ENCODE measurements at places on chromosomes 7 and 10. TPM values are rescaled to one million over a fixed set of nuclear protein-coding genes. Genes with fewer than 3 reads are reported as not detected.

The DPCD gene
- 12.2 TPM for total RNA-seq

DNA sequence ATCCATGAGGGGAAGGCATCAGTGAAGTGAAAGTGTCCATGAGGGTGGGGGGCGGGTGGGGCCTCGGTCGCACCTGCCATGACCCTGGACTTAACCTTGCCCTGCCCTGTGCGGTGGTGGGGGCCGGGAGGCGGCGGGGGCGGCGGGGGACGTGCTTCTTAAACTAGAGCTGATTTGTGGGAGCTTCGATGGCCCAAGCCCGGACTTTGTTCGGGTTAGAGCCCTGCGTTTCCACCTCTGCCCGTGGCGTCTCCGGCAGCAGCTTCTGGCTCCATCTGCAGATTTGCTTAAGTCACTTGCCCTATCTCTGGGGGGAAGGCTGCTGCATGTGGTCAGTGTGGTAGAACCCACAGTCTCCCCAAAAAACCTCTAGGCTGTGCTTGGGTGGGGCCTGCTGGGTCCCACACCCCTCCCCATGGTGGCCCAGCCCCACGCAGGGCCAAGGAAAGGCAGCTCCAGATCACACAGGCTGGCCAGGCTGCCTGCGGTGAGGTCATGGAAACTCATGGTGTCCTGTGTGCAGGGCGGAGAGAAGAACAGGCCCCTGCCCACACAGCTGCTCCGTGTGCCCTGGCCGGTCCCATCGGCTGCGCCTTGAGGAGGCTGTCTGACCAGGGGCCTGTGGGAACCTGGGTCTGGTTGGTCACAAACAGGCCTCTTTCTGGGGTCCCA lies 93.2 kb downstream of the INPP5A start:
- peak overlapping the region; percentile 98 for H3K27ac ChIP-seq
- peak; percentile 76 for DNase-seq
- no peaks in the 10 kb centered on the region for H3K36me3 ChIP-seq
- H3K27me3 ChIP-seq = no peaks in the 10 kb centered on the region

GRCh38 chr10:107059068-107059804 lies 105.3 kb downstream of the SORCS1 start:
- H3K27me3 ChIP-seq = no peaks in the 10 kb centered on the region
- no peaks in the 10 kb centered on the region for H3K36me3 ChIP-seq
- DNase-seq = no peak
- no peaks in the 10 kb centered on the region for H3K4me1 ChIP-seq
- no peak overlapping the region for H3K27ac ChIP-seq

- no peak overlapping the region for H3K27ac ChIP-seq
- no peaks in the 10 kb centered on the region for H3K4me1 ChIP-seq
- no peaks in the 10 kb centered on the region for H3K27me3 ChIP-seq
- no peak overlapping the region for H3K4me3 ChIP-seq
- no peaks in the 10 kb centered on the region for H3K36me3 ChIP-seq
- DNase-seq = no peak
Observed at GRCh38 chr7:83532219-83532618, 116.7 kb downstream of the SEMA3E start.

DNA sequence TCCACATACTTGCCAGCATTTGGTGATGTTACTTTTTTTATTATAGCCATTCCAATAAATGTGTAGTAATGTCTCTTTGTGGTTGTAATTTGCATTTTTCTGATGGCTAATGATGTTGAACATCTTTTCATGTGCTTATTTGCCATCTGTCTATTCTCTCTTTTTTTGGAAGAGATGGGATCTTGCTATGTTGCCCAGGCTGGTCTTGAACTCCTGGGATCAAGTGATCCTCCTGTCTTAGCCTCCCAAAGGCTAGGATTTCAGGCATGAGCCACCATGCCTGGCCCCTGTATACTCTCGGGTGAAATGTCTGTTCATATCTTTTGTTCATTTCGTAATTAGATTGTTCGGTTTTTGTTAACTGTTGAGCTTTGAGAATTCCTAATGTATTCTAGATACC lies 3.4 kb downstream of the OGDH start:
- peak overlapping the region; percentile 96 for H3K27ac ChIP-seq
- peaks cover 27% of the 10 kb centered on the region for H3K4me1 ChIP-seq
- no peak for DNase-seq
- no peak overlapping the region for H3K4me3 ChIP-seq
- no peaks in the 10 kb centered on the region for H3K36me3 ChIP-seq

DNA sequence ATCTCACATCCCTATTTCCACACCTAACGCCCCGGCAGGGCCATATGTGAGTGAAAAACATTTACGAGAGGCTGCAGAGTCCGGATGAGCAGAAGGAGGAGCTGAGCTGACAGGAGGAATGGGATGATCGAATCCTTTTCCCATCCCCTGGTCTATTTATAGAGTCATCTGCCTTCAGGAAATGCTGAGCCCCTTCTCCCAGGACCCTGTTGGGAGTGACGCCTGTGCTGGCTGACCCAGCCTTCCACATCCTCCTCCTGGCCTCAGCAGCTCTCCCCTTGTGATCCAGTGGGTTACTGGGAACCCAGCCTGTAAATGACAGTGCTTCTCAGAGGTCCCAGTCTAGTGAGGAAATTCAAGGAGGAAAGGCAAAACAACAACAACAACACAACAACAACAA lies 16.6 kb downstream of the DENND2A start:
- H3K4me1 ChIP-seq = peaks cover 3% of the 10 kb centered on the region
- DNase-seq = peak; percentile 62
- H3K27me3 ChIP-seq = no peaks in the 10 kb centered on the region
- no peak overlapping the region for H3K4me3 ChIP-seq

- no peaks in the 10 kb centered on the region for H3K27me3 ChIP-seq
- H3K36me3 ChIP-seq = no peaks in the 10 kb centered on the region
- peaks cover 6% of the 10 kb centered on the region for H3K4me1 ChIP-seq
Observed at GRCh38 chr10:6062101-6062771, at the start of gene IL2RA. IL2RA (minus strand) TSS chr10:6062367; CDS start chr10:6062151, 216 bp downstream.

Data from psoas muscle (tissue), 8 donors.